ENCODE measurements at places on chromosomes 1 and 21.

GRCh38 chr1:63982201-63982600 is 208.4 kb downstream of the ROR1 start:
- no peak for DNase-seq

GRCh38 chr1:46489169-46489637 is 433 bp upstream of the DMBX1 start:
- peak; percentile 5 for DNase-seq

- no peak for DNase-seq
Observed at GRCh38 chr1:4557949-4558348, 96.5 kb upstream of the AJAP1 start.

DNA sequence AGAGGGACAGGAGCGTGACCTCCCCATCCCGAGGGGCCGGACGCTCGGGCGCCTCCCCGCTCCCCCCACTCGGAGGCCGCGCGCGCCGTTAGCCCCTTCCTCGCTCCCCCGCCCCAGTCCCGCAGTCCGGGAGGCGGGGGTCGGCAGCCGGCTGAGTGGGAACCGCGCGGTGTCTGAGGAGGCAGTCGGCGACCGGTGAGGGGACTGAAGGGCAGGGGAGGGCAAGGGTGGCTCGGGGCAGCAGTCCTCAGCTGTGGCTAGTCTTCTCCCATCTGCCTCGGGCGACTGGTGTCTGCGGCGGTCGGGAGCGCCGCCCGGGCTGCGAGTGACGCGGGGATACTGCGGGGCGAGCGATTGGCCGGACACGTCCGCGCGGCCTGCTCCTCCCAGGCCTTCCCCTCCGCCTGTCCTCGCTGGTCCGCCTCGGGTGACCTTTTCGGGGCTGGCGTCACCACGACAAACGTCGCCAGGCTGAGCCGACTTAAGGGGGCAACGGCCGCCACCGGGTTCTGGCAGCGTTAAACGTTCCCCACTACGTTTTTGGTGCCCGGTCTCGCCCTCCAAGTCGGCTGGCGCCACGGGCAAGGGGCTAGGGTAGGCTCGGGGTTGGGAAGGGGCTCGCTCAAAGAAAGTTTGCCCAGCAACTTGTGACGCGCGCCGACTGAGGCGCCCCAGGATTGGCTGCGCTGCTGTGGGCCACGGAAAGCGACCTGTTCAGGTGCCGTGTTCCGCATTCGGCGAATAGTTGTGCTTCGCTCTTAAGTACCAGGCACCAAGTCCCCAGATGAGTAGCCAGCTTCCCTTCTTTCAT is 538 bp downstream of the ZNF672 start:
- peak; percentile 85 for DNase-seq

- DNase-seq, result no peak
Observed at GRCh38 chr1:194155962-194156361, 969.5 kb upstream of the B3GALT2 start.

GRCh38 chr1:11719313-11720032 is 16.5 kb upstream of the AGTRAP start:
- no peak for DNase-seq

DNA sequence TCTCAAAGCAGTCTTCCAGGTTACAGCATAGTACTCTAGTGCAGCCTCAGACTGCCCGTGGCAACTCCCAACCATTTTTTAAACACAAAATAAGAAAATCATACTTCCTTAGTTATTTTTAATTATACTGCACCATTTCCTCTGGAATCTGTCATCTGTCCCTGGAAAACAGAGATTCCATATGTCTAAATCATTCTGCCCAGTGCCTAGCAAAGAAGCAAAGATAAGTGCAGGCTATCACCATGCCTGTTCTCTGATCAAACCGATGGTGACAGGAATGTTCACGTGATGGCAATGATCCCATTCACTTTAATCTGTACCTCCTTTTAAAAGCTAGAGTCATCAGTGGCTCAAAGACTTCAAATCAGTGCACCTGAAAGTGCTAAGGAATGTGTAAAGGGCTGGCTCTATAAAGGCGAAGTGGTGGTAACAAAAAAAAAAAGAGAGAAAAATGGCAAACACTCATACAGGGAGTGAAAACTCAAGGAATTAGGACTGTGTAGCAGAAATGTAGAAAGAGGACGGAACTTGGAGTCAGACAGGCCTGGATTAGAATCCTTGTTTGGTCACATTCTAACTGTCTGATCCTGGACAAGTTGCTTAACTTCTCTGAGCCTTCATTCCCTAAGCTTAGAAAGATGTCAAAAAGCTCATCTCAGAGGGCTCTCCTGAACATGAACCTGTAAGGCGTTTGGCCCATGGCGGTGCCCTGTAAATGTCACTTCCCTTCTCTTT is 9.9 kb upstream of the CCN1 start:
- no peak for DNase-seq

DNA sequence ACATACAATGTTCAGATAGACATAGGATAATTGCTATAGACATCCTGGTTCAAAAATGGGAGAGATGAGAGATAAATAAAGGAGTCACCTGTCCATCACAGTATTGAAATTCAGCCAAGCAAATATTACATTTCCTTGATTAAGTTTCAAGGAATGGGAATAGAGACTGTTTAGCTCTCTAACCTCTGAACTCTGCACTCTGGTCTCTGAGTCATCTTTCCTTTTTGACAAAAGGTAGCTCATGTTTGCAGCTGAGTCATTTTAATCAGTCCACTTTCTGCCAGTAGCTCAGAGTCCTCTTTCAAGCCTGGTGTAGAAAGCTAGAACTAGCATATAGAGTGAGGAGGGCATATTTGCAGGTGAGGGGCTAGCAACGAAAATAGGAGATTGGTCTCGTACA is 51.4 kb upstream of the GJA8 start:
- DNase-seq, result no peak

DNA sequence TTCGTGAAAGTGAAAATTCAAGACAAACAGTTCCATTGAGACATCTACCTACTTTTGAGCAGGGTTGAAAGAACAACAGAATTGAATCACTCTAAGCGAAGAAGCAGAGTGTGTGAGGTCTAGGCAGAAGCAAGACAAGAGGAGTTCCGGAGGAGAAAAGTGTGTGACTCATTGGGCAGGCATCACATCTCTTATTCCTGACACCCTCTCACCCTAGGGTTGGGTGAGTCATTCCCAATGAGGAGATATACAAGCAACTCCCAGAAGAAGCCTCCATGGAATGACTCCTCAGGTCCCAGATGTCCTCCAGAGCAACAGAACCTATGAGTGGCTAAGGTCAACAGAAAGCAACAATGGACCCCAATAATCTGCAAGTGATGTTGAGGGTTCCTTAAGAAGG is 138.1 kb downstream of the TPR start:
- DNase-seq, result no peak

GRCh38 chr1:192958871-192959270 is 100.3 kb downstream of the UCHL5 start:
- no peak for DNase-seq

DNA sequence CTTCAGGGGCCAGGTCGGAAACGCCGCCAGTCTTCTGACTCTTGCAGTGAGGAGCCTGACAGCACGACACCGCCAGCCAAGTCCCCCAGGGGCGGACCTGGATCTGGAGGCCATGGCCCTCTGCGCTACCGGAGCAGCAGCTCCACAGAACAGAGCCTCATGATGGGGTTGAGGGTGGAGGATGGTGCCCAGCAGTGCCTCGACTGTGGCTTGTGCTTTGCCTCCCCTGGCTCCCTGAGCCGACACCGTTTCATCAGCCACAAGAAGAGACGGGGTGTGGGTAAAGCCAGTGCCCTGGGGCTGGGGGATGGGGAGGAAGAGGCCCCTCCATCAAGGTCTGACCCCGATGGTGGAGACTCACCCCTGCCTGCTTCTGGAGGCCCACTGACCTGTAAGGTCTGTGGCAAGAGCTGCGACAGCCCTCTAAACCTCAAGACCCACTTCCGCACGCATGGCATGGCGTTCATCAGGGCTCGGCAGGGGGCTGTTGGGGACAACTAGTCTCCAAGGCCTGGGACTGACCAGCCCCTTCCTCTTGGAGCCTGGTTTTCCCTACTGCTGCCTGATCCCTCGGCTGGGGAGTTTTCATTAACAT is 8.7 kb downstream of the ZNF687 start:
- DNase-seq, result no peak

GRCh38 chr1:161185732-161186311 is 8.5 kb upstream of the B4GALT3 start:
- no peak for DNase-seq

- no peak for DNase-seq
Observed at GRCh38 chr1:179935909-179936496, 18.6 kb upstream of the CEP350 start.

DNA sequence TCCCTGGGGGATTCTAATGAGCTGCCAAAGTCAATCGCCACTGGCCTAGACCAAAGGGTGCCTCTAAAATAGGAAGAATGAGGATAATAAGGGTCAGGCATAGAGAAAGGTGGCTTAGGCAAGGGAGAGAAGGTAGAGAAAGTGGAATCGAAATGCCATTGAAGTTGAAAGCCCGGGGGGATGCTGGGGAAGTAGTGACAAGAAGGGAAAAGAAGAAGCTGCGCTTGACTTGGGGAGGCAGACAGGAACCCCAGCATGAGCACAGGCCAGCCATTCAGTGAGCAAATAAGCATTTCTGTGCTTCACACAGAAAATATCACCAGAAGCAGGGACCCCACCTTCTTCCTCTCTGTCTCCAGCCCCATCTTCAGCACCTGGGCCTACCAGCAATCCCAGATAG is 1.5 kb downstream of the CD2 start:
- DNase-seq, result no peak

DNA sequence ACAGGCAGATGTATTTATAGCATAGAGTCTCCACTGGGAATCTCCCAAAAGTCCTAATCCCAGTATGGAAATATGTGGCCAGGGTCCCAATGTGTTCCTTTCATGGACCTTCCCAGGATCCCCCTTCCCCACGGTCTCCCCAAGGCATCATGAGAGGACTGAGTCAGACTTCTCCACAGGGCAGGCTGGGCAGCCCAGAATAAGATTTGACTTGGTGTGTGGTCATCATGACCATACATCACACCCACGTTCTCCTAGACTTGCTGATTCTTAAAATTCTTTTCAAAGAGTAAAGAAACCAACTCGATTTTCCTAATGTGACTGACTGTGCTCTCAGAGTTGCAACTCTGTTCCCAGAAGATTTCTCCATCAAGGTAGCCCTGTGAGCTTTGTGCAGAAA is 93.9 kb upstream of the CD34 start:
- DNase-seq, result no peak

- DNase-seq, result no peak
Observed at GRCh38 chr1:33348676-33349080, 27.8 kb upstream of the A3GALT2 start.
